ENCODE measurements at places on chromosomes 2 and 18.

DNA sequence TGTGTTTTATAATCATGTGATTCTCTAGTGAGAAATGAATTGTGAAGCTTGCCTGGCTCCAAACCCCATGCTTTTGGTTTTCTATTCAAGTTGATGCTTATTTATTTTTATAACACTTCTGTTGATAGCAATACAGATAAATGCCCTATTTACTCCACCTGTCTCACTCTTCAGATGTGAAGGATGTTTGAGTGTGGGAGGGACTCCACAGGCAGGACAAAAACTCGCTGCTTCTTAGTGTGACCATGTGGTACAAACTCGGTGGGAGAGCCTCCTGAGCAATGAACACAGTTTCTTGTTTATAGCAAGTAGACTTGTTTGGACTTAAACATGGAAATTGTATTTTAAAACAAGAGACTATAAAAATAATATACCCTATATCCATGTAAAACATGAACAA, 219.7 kb downstream of the GULP1 start:
- no peak for DNase-seq

DNA sequence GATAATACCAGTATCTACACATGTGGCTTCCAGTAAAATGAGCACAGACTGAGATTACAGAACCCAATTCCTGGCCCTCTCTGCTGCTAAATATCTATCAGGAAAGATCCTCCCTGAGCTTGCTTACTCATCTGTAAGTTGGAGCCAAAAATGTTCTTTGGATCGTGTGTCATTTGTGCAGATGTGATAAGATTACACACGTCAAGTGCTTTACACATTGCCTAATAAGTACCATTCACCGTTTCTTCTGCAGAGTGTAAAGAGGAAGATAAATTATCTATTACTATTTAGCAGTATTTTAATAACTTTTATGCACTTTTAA, 23.2 kb upstream of the SLC20A1 start:
- DNase-seq = peak; percentile 96

- DNase-seq = no peak
Observed at GRCh38 chr2:19895535-19895934, 6.2 kb downstream of the TTC32 start.

GRCh38 chr18:22470248-22471235, 52.8 kb upstream of the CTAGE1 start:
- DNase-seq = peak; percentile 36

GRCh38 chr2:26522325-26522724, 44.4 kb upstream of the OTOF start:
- no peak for DNase-seq

GRCh38 chr2:55011831-55012671, 38.2 kb downstream of the RTN4 start:
- no peak for DNase-seq

DNA sequence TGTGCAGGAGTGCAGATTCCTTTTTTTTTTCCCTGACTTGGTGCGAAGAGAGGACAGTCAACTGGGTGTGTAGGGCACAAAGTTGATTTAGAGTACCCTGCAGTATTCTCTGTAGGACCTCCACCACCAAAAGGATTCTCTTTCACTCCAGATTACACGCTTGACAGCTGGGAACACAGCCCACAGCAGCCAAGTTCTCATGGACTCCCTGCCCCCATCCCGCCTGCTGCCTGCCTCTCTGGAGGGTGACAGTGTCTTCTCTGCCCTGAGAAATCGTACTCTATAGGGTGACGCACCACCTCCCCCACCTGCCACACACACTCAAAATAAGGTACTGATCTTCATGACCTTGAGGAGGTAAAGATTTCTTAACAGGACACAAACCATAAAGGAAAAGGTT, 26.6 kb upstream of the IHH start:
- no peak for DNase-seq

DNA sequence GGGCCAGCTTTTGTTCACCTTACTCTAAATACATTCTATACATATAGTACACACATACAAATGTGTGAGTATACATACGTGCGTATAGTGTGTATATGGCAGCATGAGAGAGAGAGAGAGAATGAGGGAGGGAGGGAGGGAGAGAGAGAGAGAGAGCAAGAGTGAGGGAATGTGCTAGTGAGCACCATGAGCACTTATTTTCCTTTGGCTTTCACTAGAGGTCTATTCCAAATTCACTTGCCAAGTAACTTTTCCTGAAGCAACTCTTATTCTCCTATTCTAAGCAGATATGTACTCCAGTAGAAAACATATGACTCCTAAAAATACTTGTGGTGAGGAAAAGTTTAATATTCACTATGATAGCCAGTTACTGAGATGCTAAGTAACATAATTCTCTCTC, 85.7 kb downstream of the COBLL1 start:
- no peak for DNase-seq

- DNase-seq = peak; percentile 54
Observed at GRCh38 chr2:70141902-70142589, 48.8 kb downstream of the C2orf42 start.

DNA sequence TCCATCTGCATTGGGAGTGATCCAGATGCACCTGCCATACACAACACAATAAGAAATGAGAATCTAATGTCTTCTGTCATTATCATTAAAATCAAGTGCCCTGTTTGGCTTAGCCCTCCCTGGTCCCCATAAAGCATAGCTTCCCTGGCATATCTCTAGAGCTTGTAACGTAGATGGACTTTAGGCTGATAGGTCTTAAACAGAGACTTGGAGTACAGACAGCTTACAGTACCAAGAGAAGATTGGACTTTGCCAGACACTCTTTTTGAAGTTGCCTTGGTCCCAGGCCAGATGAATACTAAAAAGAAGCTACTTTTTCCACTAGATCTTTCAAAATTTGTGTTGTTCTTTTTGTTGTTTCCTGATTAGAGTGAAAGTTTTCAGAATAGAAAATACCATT, 86.3 kb upstream of the UNC80 start:
- DNase-seq = no peak

DNA sequence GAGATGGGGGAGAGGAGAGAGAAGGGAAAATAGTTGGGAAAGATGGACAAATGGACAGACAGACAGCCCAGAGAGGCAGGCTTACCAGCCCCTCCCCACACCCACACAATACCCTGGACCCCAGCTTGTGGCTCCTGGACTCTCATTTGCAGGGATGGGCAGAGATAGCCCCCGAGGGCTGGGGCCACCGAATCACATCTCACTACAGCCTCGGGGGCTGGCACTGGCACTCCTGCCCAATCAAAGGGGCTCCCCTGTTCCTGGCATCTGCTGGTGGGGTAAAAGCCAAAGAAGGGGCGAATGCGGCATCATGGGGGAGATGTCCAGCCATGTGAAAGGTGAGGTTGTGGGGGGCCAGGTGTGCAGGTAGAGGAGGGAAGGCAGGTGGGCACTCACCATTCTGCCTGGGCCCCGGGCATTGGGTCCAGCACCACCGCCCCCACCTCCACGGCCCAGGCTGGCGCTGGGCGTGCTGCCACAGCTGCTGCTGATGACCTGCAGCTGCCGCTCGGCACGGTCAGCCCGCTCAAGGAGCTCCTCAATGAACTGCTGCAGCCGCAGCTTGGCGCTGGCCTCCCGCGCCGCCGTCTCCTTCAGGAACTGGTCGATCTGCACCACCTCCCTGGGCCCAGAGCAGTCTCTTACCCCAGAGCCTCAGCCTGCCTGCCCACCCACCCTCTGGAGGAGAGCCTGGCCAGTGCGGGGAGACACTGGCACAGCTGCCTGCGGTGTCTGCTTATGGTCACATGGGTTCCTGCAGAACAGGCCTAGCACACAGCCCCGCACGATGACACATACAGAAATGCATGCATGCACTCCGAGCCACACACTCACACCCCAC, 18.0 kb downstream of the FBXO41 start:
- DNase-seq = no peak

GRCh38 chr2:54164106-54164505, 48.7 kb downstream of the ACYP2 start:
- DNase-seq = no peak

GRCh38 chr18:52716973-52717372, 377.0 kb downstream of the DCC start:
- peak; percentile 4 for DNase-seq

DNA sequence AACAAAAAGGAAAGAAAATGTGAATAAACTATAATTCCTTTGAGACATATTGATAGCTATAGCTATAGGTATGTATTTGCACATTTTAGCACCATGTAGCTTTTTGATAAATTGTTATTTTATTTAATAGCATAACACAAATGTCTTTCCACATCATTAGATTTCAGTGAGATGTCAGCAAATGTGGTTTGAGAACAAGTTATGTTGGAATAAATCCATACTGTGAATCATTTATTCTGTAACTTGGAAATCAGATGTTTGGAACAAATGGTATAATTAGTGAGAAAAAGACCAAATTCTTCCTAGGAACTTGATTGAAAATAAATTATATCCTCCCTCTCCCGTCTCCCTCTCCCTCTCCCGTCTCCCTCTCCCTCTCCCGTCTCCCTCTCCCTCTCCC, 62.8 kb downstream of the NABP1 start:
- no peak for DNase-seq

DNA sequence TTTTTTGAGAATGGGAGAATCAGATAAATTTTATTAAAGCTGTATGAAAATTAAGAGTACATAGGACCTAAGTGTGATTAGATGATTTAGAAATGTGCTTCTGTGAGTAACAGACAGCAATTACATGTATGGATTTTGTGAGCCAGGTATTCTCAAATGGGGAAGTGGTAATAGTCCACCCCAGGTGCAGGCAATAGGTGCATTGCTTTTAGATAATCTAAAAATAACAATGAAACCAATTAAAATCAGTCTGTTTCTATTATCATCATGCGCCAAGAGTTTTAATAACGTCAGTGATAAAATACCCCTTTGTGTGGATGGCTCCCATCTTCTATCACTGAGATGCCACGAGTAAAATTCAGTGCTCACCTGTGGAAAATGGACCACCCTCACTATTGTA, 265.3 kb downstream of the RNF144A start:
- no peak for DNase-seq
